ENCODE measurements at places on chromosomes 7 and 10.

DNA sequence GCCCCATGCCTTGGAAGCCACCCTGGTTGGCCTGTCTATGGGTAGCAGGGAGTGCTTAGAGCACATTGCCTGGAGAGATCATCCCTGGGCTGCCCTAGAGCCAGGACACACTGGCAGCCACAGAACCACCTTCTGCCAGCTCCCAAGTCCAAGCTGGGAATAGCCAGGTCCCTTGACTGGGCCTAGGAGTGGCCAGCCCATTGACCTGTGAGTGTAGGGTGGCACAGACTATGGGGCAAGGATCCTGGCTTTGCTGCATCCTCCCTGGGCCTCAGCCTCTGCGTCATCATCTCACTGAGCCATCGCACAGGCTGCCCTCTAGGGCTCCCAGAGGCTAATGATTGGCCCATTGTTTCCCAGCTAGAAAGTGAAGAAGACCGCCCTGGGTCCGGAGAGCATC, 7.0 kb downstream of the AQP1 start:
- no peak for DNase-seq

GRCh38 chr10:184911-185310, 49.7 kb downstream of the ZMYND11 start:
- DNase-seq = no peak

- no peak for DNase-seq
Measured at GRCh38 chr10:23404461-23404980, 34.4 kb upstream of the OTUD1 start.

- DNase-seq = no peak
Measured at GRCh38 chr7:39683216-39683845, 60.0 kb downstream of the RALA start.

- no peak for DNase-seq
Measured at GRCh38 chr7:46534664-46535588, 613.9 kb upstream of the IGFBP3 start.

DNA sequence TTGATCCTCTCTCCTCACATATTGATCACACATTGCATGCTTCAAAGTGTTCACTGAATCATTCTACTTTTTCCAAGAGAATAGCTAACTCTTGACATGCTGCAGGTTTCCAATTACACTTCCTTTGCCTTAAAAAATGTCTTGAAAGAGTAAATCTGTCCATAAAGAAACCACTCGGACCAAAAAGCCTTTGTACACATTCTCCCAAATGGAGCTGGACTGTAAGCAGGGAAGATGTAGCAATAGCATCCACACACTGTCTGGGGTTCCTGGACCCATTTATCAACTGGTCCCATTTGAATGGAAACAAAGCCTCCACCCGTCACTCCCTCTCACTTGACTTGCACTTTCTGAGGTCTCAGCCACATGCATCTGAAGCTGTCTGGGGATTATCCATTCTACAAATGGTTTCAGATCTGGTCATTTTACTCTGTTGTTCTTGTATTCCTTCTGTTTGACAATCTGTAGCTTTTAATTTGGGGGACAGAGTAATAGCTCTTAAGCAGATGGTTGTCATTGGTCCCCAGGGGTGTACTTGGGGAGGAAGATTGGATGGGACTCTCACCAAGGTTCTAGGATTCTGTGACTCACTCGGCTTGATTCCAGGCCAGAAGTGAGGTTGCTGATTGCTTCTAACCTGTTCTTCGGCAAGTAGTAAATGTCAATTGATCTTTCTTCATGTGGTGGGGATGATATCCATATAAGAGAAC, 203.5 kb downstream of the HIBADH start:
- no peak for DNase-seq

DNA sequence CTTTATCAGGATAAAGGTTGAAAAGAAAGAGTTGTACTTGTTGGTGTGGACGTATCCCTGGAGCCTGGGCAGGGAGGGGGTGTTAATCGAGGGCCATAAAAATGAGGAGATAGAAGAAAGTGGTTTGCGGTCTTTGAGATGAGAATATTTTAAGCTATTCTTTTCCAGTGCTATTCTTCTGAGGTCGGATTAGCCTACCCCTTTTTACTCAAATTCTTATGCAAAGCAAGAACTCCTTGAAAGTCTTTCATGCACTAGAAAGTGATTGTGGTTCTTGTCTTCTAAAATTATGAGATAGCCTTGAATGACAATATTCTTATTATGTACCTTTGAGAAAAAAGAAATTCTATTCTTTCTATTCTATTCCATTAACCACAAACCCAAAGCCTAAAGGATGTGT, 201.3 kb upstream of the SEMA3C start:
- no peak for DNase-seq

DNA sequence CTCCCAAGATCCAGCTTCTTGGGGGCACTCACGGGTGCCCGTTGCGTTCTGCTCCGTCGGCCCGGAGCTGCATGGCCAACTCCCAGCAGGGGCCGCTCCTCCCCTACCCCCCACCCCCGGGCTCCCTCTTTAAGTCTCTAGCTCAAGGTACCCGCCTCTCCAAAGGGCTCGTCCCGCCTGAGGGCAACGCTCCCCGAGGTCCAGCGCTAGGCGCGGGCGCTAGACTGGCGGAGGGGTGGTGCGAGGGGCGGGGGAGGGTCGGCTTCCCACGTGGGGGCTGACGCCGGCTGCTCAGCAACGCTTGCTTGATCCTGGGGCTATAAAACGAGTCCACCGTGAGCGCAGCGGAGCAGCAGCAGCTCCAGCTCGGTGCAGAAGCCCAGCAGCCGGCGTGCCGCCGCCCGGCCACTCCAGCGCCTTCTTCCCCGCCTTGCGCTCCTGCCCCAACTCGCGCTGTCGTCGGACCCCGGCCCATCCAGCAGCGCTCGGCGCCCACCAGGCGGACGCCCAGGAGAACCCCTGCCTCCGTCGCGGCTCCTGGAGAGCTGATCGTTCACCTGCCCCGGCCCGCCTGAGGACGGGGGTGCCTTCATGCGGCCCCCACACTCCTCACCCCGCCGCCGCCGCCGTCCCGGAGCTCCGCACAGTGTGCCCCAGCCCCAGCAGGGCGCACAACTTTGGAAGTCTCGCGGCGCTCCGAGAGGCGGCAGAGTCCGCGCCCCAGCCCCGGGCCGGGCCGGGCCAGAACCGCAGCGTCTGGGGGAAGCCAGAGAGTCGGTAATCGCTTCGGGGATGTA, at the start of gene ADRA2A:
Gene ADRA2A, plus strand, starts transcription at position 348 of the 797 bp plus-strand sequence. CDS start 968 bp downstream, outside the sequence.
- DNase-seq = no peak

GRCh38 chr7:44497155-44498027, 6.9 kb upstream of the NUDCD3 start:
- DNase-seq = no peak

- no peak for DNase-seq
Measured at GRCh38 chr10:227014-227413, 91.8 kb downstream of the ZMYND11 start.

GRCh38 chr7:65962033-65962432, 20.0 kb downstream of the GUSB start:
- no peak for DNase-seq

GRCh38 chr10:75024971-75025523, 86.4 kb upstream of the SAMD8 start:
- no peak for DNase-seq

- DNase-seq = no peak
Measured at GRCh38 chr7:55053651-55054571, 35.1 kb downstream of the EGFR start.

DNA sequence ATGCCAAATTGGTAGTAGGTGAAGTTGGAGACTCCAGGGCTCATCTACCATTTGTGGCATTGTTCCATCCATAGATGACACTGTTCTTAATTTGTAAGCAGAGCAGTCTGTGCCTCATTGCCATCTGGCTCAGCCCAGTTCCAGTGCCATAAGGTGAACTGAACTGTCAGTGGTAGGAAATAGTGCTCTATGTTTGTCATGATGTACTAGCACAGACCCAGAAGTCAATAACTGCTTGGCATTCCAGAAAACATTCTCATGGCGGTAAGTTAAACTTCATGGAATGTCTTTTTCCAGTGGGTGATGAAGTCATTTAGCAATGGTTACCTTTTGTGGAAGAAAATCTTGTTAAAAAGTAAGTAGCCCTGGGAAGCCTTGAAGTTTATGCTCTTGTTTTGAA, 302.7 kb downstream of the SUGCT start:
- no peak for DNase-seq

DNA sequence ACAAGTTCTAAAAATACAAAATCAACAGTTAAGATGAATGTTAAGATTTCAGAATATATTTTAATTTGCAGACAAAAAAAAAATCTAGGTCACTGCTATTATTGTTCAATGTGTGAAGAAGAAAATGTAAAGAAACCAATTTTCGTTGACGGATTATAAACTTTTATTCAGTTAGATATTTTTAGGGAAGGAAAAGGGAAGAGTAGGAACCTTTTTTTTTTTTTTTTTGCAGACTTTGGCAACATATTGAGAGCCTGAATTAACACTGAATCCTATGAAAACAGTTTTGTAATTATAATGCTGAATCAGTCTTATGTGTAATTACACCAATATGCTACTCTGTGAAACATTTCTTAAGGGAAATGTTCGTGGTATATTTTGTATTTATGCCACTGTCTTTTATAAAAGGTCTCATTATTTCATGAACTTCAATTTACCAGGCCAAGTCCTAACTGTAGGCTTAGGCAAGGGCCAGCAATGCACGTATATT, 106.3 kb downstream of the ST8SIA6 start:
- no peak for DNase-seq

DNA sequence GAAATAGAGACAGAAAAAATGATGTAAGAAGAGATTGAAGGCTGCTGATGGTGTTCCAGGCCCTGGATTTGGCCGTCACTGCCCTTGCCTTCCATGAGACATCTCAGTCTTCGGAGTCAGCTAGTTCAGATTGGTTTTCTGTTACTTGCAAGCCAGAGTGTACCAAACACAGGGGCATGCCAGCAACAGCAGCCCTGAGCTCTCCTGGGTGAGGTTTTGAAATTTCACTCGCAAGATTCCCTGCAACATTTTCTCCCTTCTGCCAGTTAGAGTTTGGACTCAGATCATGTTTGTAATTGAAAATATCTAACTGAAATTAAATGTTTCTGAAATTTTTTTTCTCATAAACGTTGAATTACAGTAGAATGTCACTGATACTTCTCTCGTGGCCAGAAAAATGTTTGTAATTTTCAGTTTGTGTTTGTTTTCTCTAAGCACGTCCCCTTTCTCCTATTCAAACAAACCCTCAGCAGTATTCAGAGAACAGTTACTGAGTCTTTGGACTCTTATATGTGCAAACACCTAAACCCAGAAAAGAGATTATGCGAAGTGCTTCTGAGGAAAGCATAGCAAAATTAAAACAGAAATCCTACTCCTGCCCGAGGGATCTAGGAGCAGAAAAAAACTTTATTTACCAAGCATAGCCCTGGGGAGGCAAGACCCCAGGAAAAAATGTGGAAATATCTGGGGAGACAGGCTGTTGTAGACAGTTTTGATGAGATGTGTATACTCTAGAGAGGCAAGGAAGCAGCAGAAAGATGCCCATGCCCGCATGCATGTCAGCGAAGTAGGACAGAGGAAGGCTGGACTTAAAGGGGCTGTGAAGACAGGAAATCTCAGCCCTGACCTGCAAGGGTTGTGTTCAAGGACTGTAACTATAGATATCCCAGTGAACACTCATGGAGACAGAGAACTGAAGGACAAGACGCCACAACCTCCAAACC, 43.0 kb upstream of the NAMPT start:
- no peak for DNase-seq

DNA sequence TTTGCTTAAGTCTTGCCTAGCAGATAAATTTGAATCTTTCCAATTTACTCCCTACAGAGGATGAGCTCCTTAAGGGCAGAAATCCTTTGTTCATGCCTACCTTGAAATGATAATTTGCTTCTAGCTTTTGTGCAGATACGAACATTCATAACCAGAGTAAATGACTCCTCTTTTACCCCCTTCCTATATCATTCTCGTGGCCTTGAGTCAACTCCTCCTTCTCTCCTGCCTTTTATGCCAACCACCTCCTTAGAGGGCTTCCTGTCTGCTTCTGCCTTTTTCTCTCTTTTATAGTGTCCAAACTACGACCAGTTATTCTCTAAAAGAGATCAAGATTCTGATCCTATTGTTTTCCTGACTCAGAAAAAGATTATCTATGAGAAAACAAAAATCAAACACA, 36.4 kb downstream of the MYPN start:
- DNase-seq = no peak

GRCh38 chr10:97087296-97087695, 98.5 kb downstream of the SLIT1 start:
- DNase-seq = no peak

DNA sequence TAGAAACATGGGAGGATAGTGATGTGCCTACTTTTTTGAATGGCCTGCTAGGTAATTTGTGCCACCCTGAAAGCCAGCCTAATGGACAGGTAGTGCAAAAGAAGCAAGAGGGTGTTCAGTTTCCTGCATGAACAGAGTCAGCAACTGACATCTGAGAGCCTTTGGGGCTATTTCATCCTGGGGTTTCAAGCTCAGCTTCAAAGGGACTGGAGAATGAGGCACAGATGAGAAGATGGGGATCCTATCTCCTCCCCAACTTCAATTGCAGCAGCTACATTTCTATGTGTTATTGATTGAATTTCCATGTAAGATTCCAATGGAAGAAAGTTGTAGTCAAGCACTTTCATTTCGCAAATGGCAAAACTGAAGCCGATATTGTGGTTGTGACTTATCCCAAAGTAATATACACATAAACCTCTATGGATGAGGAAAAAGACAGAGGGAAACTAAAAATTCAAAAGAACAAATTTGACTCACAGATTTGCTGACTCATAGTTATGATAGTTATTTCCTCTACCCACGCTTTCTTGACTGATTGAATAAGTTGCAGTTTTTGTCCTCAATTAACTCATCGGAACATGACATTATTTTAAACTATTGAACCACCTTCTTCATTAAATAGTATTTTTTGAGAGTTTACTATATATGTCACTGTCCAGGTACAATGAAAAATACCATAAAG, 42.6 kb upstream of the NRP1 start:
- DNase-seq = no peak

GRCh38 chr7:110766864-110767263, 324.1 kb upstream of the LRRN3 start:
- DNase-seq = no peak

- DNase-seq = no peak
Measured at GRCh38 chr7:37494926-37495325, 46.3 kb upstream of the ELMO1 start.

DNA sequence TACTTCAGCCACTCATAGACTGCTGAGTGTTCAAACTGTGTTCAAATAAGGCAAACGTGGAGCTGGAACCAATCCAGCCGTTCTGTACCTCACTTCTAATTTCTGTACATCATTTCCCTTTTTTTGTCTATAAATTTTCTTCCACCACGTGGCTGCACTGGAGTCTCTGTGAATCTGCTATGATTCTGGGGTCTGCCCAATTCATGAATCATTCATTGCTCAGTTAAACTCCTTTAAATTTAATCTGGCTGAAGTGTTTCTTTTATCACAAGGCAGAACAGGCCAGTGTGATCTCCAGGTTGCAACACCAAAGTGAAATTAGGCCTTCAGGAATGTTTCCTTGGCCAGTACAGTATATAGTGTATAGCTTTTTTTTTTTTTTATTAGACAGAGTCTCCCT, 53.5 kb downstream of the DNAJC12 start:
- no peak for DNase-seq

Data from stimulated activated CD4-positive, alpha-beta T cell treated with anti-CD3 and anti-CD28 coated beads, Interleukin-1b, Interleukin-23, amount 100 ng/mL, for 1 hour (primary cell).